ENCODE measurements at places on chromosomes 2 and 18. TPM values are rescaled to one million over a fixed set of nuclear protein-coding genes. Genes with fewer than 3 reads are reported as not detected.

DNA sequence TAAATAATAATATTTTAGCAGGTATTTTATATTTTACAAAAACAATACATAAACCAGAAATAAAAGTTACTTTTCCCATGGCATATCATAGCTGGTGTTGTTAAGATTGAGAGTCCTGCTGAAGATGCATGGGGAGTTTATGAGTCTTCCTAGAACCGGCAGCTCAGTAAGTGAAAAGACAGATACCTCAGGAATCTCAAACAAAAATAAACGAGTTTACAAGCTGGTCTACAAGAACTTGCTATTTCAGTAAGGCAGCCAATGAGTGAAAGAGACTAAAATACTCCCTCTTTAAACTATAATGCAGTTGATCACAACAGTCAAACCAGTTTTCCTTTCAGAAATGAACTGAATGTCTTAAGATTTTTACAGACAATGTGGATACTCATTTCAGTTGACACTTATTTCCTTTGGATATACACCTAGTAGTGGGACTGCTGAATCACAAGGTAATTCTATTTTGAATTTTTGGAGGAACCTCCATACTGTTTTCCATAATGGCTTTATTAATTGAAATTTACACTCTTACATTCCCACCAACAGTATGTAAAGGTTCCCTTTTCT, 8.9 kb downstream of the GAREM1 start:
- DNase-seq: no peak

DNA sequence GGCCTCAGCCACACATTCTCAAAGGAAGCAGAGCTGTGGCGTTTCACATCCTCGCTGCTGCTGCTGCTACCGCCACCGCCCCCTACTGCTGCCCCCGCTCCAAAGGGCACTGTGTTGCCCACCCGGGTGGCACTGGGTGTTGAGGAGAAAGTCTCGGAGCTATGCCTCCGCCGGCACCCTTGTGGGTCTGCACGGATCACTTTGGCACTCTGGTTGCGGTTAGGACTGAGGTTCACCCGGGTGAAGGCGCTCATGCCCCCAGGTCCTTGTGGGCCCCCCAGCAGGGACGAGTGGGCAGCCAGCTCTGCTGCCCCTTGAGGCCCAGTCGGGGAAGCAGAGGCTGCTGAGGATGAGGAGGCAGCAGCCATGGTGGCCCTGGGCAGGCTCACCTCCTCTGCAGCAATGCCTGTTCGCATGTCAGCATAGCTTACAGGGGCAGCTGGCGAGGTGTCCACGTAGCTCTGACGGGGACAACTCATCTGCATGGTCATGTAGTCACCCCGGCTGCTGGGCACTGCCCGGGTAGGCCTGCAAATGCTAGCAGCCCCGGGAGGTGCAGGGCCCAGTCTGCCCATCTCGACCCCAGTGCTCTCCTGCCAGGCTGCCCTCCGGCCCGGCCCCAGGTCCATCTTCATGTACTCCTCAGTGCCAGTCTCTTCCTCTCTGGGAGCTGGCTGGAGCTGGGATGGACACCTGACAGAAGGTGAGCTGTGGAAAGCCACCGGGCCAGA, 4.2 kb downstream of the IRS1 start:
- DNase-seq: no peak

GRCh38 chr2:8477552-8478470, 204.0 kb upstream of the ID2 start:
- DNase-seq: no peak

Gene MTHFD2
- 45.3 TPM for total RNA-seq

Gene COLEC12
- 93.7 TPM for total RNA-seq

Gene STAT4
- total RNA-seq: 3.9 TPM

DNA sequence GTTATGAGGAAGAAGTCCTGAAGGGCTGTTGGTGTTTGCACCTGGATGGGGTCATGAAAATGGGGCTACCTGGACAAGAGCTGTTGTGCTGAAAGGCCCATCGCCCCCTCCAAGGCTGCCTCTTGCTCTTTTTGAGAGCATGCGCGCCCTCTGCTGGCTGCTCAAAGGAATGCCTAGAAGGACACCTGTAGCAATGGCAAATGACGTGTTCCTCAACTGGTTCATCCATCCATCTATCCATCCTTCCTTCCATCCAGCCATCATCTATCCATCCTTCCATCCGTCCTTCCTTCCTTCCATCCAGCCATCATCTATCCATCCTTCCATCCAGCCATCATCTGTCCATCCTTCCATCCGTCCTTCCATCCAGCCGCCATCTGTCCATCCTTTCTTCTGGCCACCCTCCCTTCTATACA, 17.2 kb upstream of the RPL31 start:
- DNase-seq: peak; percentile 73

DNA sequence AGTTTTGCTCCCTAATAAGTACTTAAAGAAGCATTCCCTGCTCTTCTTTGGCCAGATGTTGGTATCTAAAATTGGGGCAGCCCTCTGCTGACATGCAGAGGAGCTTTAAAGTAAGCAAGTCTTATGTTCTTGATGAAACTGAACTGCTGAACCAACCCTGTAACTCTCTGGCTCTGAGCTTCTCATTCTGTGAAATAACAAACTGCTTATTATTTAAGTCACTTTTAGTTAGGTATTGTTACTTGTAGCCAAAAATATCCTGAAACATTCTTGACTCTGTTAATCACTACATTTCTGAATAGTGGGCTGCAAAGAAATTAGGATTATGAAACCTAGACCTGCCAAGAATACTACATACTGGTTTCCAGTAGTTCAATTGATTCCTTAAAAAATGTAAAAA, 15.5 kb downstream of the PPP3R1 start:
- no peak for DNase-seq

GRCh38 chr2:77017355-77017745, 504.8 kb downstream of the LRRTM4 start:
- no peak for DNase-seq

- peak; percentile 8 for DNase-seq
Observed at GRCh38 chr2:7704296-7704865, 787.2 kb downstream of the RNF144A start.

DNA sequence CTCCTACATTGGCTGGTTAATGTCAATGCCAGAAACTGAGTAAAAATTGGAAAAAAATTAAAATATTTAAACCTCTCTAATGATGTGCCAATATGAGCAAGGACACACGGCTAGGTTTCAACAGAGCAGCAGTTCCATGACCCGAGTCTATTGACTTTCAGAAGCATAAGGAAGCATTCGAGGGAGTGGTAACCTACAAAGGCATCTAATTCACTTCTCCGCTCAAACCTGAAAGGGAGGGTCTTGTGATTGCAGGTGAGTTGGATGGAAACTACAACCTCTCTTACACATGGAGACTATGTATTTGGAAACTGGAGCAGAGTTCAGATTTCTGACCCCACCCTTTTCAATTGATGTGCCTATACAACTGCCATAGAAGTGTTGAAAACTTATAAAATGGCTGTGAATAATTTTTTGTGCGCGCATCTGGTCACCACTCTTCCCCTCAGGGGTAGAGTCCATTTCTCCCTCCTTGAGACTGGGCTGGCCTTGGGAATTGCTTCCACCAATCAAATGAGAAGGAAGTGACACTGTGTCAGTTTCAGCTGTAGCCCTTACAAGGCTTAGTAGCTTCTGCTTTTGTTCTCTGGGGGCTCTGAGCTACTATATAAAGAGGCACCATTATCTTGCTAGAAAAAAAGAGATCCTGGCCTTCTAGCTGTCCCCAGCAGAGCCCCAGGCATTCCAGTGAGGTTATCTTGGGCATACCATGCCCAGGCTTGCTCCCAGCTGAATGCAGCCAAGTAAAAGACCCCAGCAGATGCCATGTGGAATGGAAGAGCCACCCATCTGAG, 278.0 kb downstream of the EPHA4 start:
- no peak for DNase-seq

DNA sequence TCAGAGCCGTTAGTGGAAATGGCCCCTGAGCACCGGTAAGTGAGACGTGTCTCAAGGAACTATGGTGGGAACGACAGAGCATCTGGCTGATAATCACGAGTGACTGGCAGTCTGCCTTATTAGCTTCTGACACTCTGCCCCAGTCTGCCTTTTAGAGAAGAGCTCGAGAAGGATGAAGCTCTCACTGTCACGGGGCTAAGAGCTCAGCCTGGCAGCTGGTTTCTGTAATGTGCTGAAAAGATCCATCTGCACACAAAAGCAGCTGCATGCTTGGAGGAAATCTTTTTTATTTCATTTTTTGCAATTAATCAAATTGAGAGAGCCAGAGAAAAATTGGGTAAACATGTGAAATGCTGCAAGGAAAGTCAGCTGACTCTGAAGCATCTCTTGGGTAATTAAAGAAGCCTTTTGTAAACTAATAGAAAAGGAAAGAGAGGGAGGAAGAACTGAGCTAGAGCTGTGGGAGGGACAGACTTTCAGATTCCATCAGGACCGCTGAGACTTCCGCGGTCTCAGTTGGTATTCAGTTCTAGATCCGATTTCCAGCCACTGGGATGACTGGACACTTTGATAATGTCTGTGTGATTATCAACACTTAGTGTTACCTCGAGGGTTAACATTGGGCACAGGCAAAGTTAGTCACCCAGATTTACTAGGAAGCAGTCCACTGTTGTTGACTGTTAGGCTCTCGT, 24.4 kb downstream of the MBP start:
- peak; percentile 93 for DNase-seq

GRCh38 chr2:220664272-220665107, 907.6 kb downstream of the EPHA4 start:
- no peak for DNase-seq

All from umbilical cord (tissue), 2 donors.